ENCODE measurements at places on chromosomes 5 and 9.

- no peak for DNase-seq
Measured at GRCh38 chr5:109703829-109704228, 14.1 kb downstream of the MAN2A1 start.

- DNase-seq, result peak; percentile 83
Measured at GRCh38 chr9:13278368-13279246, 885 bp downstream of the MPDZ start.

DNA sequence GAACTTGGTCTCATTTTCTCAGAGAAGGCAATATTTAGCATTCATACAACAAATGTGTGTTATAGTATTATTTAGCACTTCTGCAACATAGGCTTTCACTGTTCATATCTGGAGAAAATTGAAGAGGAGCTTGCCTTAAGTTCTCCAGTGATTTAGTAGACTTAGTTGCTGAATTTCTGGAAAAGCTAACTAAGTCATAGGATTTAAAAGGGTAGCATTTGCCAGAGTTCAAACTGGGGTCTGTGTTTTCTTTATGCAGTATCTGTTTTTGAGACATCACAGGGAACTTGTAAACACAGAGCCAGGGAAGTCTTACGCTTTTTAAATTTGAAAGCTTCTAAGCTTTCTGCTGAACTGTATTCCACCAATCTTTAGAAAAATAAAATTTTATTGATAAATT is 8.7 kb upstream of the PCSK5 start:
- DNase-seq, result no peak

DNA sequence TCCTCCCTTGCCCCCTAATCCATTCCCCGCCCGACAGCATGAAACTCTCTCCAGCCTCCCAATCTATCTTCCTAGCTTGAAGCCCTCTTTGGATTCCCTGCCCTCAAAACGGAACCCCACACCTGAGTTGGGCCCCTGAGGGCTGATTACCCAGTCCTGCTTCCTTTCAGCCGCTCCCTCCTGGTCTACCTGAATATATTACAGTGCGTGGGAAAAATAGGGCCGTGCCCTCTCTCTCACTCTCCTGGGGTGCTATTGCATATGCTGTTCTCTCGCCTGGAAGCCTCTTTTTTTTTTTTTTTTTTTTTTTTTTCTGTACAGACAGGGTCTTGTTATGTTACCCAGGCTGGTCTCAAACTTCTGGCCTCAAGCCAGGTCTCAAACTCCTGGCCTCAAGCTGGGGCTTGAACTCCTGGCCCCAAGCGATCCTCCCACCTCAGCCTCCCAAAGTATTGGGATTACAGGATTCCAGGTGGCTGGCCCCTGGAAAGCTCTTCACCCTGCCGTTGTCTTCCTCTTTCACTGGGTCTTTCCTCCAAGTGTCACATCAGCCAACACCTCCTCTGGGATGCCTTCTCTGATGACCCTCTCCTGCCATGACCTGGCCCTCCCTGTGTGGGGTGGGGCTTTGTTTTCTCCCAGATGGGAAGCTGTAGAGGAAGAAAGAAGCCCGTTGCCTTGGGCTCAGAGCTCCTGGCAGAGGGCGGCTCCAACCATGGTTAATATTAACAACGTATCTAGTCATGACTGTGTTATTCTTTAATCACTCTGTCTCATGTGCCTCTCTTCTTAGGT is 8.2 kb downstream of the DNM1 start:
- DNase-seq, result no peak

DNA sequence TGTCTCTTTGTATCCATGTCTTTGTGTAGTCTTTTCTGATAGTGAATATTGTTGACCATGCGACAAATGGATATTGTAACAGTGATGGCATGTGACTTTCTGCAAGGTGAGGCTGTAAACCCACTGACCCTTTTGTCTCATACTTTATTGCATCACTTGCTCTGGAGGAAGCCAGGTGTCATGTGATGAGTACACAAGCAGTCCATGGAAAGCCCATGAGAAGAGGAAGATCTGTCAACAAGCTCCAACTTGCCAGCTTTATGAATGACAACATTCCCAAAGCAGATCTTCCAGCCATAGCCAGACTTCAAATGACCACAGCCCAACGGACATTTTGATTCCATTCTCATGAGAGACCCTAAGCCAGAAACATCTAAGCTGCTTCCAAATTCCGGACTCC is 450.1 kb upstream of the ACTBL2 start:
- DNase-seq, result no peak

GRCh38 chr9:73153793-73154227 is 2.1 kb downstream of the ANXA1 start:
- no peak for DNase-seq

GRCh38 chr5:129664336-129664937 is 83.5 kb upstream of the MINAR2 start:
- DNase-seq, result peak; percentile 77

DNA sequence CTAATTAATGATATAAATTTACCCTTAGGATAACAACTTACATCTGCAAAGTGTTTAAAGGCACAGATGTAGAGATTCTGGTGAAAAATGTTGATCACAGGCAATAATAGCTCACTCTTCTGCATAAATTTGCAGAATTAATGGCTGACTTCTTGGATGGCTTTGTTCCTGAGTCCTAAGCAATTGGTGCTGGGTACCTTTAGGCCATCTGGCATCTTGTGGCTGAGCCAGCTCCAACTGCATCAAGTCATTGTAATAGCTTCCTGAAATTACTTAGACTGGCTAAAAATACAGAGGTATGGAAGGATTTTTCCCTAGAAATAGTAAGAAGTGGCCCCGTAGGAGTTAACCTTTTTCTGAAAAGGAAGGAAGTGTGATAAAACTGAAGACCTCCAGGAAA is 118.3 kb upstream of the MINAR2 start:
- DNase-seq, result no peak

GRCh38 chr5:84634256-84634655 is 249.6 kb upstream of the EDIL3 start:
- peak; percentile 44 for DNase-seq

All from endodermal cell (in vitro differentiated cells).